ENCODE measurements at places on chromosomes 13 and 19.
A peak's percentile ranks its signal among the peaks of the same experiment; 100 is the strongest.

- peak; percentile 72 for DNase-seq
These were observed 2.3 kb downstream of the TULP2 start for GRCh38 chr19:48896191-48896720.

GRCh38 chr13:28204690-28205443, 66.5 kb downstream of the PAN3 start:
- DNase-seq: no peak

GRCh38 chr13:24224232-24224680, 63.7 kb downstream of the SPATA13 start:
- no peak for DNase-seq

DNA sequence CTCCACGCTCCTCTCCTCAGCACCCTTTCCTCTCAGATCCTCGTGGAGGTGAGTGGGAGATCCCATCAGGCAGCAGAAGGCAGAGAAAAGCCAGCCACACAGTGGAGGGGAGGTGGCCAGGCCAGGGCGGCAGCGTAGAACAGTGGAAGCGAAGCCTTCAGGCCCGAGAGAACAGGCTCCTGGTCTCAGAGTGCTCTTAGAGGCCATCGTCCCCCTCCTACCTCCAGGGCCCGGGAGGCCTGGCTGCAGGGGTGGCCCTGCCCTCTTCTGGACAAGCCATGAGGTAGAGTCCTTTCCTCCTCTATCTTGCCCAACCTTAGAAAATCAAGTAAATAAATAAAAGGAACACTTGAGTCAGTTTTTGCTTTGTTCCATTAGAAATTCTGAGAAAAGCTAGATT, 202.0 kb downstream of the KATNAL1 start:
- DNase-seq: no peak

GRCh38 chr13:26619358-26619757, 61.9 kb downstream of the WASF3 start:
- DNase-seq: peak; percentile 71

DNA sequence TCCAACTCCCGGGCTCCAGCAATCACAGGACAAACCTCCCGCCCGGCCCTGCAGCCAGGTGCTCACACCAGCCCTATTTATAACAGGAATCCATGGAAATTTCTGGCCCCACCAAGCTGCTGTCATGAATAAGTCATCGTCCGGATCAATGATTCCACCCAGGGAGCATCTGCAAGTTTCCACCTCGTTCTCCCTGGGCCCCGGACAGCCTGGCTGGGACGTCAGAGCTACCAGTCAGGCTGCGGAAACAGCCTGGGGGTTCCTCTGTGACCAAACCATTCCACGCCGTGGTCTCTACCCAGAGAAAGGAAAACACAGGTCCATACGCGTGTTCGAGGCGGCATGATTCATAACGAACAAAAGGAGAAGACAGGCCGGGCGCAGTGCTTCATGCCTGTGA, 20.7 kb upstream of the PTBP1 start:
- DNase-seq: no peak

DNA sequence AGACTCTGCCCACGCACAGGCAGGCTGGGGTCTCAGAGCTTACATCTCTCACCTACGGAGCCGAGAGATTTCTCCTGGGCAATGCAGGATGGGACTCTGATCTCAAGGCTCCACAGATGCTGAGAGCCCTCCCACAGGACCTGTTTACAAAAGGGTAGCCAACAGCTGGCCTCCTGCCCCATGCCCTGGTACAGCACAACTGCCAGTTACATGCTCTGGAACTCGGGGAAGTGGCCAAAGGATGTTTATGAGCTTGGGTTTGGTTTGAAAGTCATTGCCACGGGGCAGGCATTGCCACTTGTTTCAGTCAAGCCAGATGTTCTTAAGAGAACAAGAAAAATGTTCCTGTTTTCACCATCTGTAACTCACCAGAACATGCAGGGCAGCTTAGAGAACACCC, 3.5 kb downstream of the DHRS12 start:
- peak; percentile 67 for DNase-seq
